ENCODE measurements at places on chromosomes 12 and 14. TPM values are rescaled to one million over a fixed set of nuclear protein-coding genes. Genes with fewer than 3 reads are reported as not detected.

- DNase-seq: no peak
Measured at GRCh38 chr14:65948302-65948701, 535.8 kb downstream of the FUT8 start.

The DBX2 gene
- not detected for total RNA-seq

The IAPP gene
- total RNA-seq: not detected

- no peak for DNase-seq
Measured at GRCh38 chr12:89417246-89417977, 65.1 kb upstream of the DUSP6 start.

DNA sequence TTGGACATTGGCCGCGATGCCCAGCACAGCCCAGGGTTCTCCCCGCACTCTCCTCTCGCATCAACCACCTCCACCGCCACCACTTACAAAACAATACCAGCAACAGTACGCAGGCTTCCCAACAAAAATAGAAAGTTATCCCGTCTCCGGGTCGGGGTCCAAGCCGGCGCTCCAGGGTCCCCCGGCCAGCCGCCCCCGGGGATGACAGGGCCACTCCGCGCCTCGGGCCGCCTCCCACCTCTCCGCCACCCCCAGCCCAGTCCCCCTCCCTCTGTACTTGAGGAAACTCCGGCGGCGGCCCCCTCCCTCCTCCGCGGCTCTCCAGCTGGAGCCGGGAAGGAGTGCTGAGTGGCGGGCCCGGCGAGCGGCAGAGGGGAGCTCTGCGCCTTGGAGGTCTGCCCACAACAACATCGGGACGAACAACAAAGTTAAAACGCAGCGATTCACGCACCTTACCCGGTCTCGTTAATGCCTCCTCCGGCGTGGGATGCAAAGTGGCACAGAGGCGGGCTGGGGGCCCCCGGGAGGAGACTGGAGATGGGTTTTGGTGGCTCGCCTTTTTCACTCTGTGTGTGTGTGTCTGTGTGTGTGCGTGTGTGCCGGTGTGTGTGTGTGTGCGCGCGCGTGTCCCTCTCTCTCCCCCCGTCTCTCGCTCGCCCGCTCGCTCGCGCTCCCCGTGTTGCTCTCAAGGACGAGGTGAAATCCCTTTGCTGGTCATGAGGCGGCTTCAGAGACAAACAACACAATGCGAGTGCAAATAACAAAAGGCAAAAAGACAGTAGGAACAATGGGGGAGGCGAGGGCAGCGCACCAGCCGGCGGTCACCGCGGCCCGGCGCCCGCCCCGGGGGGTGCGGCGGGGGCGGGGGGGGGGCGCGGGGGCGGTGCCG lies 386.8 kb downstream of the BCAT1 start:
- DNase-seq: peak; percentile 42

- peak; percentile 9 for DNase-seq
Measured at GRCh38 chr14:76769636-76770292, 8.5 kb downstream of the VASH1 start.

The GSG1 gene
- not detected for total RNA-seq

DNA sequence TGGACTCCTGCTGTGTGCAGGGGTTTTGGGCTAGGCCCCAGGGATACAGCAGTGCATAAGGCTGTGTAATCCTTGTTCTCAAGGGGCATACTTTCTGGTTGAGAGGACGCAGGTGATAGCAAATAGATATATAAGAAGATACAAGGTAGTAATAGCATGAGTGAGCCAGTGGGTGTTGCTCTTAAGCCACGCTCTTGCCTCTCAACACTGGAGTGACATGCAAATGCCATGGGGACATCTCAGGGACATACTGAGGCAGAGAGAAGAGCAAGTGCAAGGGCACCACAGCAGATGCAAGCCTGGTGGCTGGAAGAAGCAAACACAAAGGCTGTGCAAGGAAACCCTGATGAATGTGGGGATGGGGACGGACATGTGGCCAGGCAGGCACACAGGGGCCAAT lies 223.3 kb downstream of the CHST11 start:
- DNase-seq: no peak

GRCh38 chr14:104938960-104939359 lies 14.3 kb downstream of the PLD4 start:
- no peak for DNase-seq

DNA sequence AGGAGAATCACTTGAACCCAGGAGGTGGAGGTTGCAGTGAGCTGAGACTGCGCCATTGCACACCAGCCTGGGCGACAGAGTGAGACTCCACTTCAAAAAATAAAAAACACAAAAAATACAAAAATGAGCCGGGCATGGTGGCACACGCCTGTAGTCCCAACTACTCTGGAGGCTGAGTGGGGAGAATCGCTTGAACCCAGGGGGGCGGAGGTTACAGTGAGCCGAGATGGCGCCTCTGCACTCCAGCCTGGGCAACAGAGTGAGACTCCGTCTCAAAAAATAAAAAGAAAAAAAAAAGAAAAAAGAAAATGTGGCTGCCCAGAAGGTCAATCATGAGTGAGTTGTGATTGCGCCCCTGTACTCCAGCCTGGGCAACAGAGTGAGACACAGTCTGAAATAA lies 9.2 kb downstream of the DNAJC22 start:
- no peak for DNase-seq

The NTN4 gene
- total RNA-seq: 16.8 TPM

GRCh38 chr12:100266585-100266834 lies 369 bp downstream of the DEPDC4 start:
- peak; percentile 99 for DNase-seq
